Vagina (tissue), 2 donors: ENCODE measurements at places on chromosomes 13 and 19.

DNA sequence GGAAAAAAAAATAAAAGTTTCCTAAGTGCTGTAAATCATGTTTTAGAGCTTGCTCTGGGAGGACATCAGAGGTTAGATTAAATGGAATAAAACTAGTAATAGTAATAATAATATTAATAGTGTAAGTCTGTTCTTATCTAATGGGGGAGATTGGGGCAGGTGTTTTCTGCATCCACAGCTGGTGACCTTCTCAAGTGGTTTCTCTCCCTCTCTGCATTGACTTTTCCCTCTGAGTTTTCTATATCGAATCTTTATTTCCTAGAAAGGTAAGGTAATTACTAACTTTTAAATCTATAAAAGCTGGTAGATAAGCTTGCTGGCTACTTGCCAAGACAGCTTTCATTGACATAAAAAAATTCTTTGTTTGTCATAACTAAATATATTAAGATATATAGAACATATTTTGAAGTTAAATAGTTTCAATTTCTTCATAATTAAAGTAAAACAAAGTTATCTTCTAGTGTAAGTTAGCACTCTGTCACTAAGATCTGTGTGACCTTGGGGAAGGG is 49.6 kb upstream of the DIAPH3 start:
- no peak for DNase-seq

DNA sequence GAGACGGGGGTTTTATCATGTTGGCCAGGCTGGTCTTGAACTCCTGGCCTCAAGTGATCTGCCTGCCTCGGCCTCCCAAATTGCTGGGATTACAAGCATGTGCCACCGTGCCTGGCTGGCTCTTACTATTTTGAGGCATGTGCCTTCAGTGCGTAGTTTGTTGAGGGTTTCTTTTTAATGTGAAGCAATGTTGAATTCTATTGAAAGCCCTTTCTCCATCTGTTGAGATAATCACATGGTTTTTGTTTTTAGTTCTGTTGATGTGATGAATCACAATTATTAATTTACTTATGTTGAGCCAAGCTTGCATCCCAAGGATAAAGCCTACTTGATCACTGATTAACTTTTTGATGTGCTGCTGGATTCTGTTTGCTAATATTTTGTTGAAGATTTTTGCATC is 290.9 kb downstream of the KCNRG start:
- DNase-seq, result no peak

DNA sequence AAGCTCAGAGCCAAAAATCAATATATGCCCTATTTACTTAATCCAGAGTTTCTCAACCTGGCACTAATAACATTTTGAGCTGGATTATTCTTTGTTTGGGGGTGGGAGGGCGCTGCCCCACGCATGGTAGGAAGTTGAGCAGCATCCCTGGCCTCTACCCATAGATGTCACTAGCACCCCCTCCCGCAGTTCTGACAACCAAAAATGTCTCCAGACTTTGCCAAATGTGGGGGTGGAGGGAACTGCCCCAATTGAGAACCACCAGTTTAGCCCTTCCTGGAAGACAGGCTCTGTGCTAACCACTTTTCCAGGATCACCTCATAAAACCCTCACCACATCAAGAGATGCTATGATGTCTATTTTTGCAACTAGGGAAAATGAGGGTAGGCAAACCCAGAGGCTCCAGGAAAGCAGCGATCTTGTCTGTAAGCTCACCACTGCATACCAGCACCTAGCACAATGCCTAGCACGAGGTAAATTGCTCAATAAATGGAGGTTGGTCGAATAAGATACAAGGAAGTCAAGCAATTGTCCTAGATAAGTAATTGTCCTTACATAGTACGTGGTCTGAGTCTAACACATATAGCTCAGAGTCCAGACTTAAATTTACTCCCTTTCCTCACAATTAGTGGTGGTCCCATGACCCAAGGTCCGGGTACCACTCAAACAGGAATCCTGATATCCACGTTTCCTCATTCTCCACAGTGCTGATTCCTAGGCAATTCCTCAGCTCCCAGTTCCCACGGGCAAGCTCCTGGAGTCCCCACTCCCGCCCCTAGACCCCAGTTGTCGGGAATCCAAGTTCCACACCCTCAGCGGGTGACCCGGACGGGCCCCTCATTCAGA is 892 bp downstream of the TRIR start:
- DNase-seq, result no peak

DNA sequence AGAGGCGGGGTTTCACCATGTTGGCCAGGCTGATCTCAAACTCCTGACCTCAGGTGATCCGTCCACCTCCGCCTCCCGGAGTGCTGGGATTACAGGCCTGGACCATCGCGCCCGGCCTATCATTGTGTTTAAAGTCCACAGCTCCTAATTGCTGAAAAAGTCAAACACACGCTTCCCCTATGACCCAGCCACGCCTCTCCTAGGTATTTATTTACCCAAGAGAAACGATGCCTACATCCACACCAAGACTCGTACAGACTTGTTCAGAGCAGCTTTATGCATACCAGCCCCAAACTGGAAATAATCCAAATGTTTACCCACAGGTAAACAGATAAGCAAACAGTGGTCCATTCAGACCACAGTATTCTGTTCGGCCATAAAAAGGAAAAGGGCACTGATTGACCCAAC is 15.1 kb downstream of the ZNRF4 start:
- DNase-seq, result no peak

GRCh38 chr19:20453425-20453935 is 112.1 kb downstream of the ZNF737 start:
- DNase-seq, result no peak

GRCh38 chr13:73943137-73943964 is 190.9 kb downstream of the KLF12 start:
- no peak for DNase-seq

GRCh38 chr19:13986348-13986904 is 19.7 kb downstream of the RFX1 start:
- no peak for DNase-seq

GRCh38 chr19:31781542-31781941 is 432.3 kb upstream of the TSHZ3 start:
- DNase-seq, result peak; percentile 58

DNA sequence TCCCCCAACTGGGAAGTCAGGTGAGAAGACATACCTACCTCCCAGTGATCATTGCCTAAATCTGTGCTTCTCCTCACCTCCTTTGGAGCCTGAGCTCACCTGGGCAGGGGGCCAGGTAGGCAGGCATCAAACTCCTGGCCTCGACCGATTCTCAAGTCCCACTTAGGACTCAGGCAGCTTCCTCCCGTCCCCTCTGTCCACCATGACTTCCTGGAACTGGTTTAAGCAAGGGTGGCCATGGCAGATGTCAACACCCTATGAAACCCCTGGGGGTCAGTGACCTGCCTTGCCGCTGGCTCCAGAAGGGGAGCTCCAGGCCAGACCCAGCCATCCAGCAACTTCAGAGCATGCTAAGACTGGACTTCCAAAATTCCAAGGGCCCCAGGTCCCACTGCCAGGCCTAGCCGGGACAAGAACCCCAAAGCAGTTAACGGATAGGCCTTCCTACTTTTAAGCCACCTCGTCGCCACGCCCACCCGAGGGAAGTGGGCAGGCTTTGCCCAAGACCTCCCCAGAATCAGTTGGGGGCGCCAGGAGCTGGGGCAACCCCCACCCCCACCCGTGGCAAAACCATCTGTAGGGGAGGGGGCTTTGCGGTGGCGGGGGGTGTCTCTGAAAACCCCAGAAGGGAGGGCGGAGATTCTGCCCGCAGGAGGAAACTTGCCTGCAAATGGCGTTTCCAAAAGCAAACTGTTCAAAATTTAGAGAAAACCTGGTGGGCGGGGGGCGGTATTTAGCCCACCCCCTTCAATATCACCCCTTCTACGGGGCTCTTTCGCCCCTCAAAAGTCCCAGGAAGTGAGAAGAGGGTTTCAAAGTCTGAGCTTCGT is 657 bp downstream of the PLIN3 start:
- DNase-seq, result no peak
